Activated CD8-positive, alpha-beta memory T cell treated with anti-CD3 and anti-CD28 coated beads for 1 hour (primary cell): ENCODE measurements at places on chromosomes 5 and 9.

DNA sequence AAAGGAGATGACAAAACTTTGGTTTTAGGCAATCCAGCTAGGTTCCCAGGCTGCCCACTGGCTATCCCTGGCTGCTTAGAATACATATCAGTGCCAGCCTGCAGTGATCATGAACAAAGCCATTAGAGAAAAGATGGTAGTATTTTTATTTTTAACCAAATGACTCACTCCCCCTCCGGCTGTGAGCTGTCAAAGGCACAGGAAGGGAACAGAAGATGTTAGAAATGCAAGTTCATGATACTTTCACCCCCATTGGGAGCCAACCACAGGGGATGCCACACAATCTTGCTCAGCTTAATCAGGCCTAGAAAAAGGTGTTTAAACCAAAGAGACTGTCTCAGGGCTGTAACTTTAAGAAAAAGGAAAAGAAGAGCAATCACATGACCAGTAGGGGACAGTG is 70.3 kb upstream of the ASTN2 start:
- no peak for DNase-seq

DNA sequence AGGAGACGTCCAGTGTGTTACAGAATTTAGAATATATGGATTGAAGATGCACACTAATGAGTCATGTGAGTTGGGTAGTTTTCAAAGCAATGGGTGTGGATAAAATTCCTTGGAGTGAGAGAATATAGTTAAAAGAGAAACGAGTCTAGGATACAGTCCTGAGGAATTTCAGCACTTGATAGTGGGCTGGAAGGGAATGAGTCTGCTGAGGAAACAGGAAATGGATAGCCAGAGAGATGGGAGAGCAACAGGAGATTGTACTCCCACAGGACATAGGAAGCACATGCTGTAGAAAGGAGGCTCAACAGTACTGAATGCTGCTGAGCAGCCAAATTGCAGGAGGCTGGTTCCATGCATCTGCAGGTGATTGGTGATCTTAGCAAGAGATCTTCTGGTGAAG is 68.1 kb downstream of the FBN2 start:
- DNase-seq = no peak

- DNase-seq = no peak
Measured at GRCh38 chr9:1294641-1295258, 244.6 kb downstream of the DMRT2 start.

GRCh38 chr9:38127271-38127839 is 58.3 kb upstream of the SHB start:
- no peak for DNase-seq

- no peak for DNase-seq
Measured at GRCh38 chr9:84821431-84821830, 151.9 kb downstream of the NTRK2 start.

DNA sequence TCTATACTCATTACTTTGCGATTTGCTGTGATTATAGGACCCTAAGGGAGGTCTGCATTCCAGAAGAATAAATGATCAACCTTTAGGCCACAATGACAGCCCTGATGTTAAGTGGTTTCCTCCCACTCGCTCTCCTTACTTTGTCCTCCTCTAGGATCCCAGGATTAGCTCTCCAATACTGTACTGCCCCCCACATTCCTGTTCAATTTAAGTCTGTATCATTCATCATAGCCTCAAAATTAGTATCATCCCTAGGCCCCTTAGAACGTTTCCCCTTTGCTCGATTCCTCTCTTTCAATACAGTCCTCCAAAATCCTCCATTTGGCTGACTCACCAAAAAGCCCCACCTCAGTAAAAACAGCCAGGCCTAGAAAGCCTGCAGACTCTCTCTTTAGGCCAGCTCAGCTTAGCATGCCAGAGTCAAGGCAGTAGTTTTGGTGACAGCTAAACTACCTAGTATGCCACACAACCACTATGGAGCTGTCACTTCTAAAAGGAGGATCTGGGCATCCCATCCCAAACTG is 24.4 kb downstream of the RNF145 start:
- no peak for DNase-seq

- no peak for DNase-seq
Measured at GRCh38 chr5:116442095-116442534, 132.5 kb downstream of the SEMA6A start.

DNA sequence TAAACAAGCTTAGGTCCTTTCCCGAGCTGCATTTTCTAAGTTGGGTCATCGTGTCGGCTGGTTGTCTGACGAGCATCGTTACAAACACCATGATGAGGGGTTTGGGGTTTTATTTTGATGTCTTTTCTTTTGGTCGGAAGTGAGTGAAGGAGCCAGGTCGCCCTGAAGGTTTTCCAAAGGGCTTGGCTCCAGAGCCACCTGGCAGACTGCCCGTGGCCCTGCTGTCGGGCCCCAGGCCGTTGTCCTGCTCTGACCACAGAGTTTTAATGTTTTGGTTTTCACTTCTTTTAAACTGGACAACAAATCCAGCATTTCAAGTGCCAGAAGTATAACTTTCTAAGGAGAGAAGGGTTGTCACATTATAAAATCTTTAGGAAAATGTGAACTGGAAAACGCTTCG is 42.3 kb downstream of the TENT4A start:
- DNase-seq = no peak

GRCh38 chr9:37776328-37776727 is 8.5 kb downstream of the EXOSC3 start:
- no peak for DNase-seq

GRCh38 chr9:123072407-123072995 is 39.0 kb downstream of the GPR21 start:
- DNase-seq = no peak

DNA sequence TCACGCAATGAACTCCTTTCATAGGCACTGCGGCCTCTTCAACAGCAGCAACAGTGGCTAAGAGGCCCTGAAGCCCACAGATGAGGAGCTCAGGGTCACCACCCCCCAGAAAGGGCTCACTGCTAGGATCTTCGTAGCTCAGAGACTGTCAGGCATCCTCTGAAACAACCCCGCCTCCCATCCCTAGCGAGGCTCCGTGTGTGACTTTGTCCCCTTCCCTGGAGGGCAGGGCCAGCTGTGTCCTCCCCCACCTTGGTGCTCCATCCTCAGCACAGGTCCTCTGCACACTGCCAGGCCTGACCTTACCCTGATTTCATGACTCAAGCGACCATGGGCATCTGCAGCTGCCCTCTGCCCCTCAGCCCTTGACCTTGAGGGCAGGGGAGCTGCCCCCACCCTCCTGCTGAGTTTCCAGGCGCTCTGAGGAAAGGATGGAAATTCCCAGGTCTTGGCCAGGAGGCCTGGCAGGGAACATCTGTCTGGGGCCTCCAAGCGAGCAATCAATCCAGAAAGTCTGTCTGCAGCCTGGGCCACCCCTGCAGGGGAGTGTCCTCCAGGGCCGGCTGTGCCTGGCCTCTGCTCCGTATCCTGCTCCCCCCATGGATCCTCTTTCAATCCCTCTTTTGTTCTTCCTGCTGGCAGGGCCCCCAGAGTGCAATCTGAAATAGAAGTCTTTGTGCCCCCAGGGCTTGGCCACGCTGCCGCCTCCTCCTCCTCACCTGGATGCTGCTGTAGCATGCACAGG is 6.8 kb upstream of the IRX4 start:
- no peak for DNase-seq

- no peak for DNase-seq
Measured at GRCh38 chr5:32707418-32707997, 3.6 kb upstream of the NPR3 start.

DNA sequence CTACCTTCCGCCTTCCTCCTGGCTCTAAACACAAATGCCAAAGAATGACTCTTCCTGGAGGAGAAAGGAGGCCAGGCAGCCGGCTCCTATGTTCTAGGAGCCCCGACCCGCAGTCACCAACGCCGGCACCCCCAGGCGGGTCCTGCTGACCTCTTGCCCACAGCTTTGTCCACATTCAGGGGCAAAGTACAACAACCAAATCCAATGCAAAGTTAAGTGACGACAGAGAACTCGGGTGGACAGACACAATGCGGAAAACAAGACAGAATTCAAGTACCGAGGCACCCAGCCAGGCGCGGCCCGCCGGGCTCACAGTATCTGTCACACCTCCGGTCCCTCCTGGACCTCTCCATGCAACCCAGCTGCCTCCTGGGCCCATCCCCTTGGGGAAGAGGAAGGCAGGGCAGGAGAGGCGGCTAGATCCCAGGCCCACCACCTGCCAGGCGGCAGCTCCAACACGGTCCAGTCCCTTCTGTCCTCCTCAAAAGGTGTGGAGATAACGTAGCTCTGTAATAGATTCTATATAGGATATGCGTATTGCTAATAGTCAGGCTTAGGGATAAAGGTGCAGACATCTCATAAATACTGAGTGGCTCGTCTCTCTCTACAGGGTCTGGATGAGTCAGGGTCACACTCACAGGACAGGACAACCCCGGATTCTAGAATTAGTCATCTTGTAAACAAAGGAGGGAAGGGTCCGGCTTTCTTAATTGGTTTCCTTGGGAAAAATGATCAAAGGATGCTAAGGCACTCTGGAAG is 46.9 kb upstream of the UBAC1 start:
- no peak for DNase-seq

- DNase-seq = peak; percentile 39
Measured at GRCh38 chr5:36875051-36875789, 1.3 kb upstream of the NIPBL start.

DNA sequence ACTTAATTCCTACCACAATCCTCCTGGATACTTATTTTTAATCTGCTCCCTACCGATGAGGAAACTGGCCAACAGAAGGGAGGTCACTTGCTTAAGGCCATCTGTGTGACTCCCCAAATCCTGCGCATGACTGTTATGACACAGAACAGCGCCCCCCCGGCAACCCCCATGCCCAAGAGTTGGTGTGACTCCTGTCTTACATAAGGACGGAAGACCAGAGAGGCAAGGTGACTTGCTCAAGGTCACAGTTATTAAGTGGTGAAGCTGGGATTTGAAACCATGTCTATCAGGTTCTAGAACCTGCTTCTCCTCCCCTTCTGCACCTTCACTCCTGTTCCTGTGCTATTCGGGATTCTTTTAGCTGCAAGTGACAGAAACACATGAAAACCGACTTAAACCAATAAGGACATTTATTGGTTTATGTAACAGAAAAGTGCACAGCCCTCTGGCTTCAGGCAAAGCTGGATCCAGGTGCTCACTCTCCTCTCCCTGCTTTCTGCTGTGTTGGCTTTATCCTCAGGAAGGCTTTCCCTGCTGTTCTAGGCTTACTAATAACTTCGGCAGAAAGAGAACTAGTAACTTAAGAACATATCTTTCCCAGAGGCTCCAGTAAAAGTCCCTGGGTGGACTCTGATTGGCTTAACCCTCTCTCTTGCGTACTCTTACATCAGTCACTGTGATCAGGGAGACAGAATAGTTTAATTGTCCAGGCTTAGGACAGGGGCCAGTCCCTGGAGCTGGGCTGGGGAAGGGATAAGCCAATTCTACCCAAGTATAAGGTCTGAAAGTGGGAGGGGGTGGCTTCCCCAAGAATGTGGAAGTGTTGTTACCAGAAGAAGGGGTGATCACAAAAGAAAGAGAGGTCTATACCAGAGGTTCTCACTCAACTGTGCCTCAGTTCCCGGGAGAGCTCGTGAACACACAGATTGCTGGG is 43.7 kb downstream of the FGF18 start:
- DNase-seq = no peak

GRCh38 chr9:128917151-128917849 is 3.5 kb upstream of the PHYHD1 start:
- DNase-seq = no peak

DNA sequence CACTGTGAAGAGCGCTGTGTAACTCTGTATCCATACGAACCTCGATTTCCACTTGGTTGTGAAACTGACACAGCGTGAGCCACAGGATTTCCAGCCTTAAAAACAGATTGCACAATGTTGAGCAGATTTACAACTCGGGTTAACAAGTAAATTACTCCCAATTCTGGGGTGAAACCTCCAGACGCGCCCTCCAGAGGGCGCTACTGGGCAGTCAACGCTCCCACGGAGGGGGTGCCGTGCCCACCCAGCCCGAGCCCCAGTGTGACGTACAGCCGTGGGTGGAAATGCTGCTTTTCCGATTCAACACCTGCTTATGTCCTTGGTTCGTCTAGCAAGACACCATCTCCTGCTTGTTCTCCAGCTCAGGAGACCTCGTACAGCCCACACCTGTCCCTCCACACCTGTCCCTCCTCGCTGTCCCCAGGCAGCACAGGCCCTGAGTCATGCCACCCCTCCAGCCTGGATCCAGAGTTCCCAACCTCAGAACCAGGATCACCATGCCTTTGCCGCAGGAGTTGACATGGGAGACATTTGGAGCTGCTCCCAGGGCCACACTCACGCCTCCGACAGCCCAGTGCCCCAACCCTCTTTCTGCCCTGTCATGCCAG is 34.4 kb upstream of the SLC6A3 start:
- DNase-seq = peak; percentile 26

DNA sequence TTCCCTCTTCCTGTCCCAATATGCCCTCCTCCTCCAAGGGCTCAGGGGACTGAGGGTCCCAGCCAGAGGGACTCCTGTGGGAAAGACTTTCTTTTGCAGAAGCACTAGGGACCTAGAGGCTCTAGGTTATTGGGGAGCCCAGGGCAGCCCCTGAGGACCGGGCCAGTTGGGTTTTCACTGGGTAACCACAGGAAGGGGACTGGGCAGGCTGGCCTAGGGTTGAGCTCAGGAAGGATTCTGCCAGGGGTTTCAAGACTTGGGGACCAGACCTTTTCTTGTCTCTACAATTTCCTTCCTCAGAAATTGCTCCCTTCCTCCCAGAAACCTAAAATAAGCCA is 24.4 kb upstream of the HMCN2 start:
- DNase-seq = no peak

- no peak for DNase-seq
Measured at GRCh38 chr9:120901755-120902568, 24.6 kb downstream of the TRAF1 start.

GRCh38 chr5:153360860-153361259 is 129.6 kb upstream of the GRIA1 start:
- no peak for DNase-seq

GRCh38 chr9:111102793-111103464 is 64.7 kb upstream of the LPAR1 start:
- DNase-seq = no peak

DNA sequence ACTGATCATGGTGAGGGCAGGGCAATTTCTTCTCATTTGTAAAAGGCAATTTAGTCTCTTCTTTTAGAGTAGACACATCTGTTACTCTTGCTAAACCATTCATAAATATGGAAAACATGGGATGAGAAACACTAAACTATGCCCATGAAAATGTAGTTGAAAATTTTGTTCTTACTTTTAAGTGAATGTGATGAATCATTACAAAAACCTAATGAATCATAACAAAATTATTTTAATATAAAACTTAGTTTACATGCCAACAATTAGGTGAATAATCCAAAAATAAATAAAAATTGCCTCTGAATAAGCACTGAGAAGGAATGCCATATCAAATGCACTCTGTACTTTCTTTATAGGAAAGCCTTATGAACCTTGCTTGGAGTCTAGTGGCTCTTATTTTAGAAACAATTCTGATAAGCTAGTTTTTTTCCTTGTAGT is 297.7 kb upstream of the EFNA5 start:
- DNase-seq = no peak
